ENCODE measurements at places on chromosomes 16 and 17.

GRCh38 chr16:68590201-68590994 lies 51.3 kb downstream of the ZFP90 start:
- peak; percentile 79 for DNase-seq

DNA sequence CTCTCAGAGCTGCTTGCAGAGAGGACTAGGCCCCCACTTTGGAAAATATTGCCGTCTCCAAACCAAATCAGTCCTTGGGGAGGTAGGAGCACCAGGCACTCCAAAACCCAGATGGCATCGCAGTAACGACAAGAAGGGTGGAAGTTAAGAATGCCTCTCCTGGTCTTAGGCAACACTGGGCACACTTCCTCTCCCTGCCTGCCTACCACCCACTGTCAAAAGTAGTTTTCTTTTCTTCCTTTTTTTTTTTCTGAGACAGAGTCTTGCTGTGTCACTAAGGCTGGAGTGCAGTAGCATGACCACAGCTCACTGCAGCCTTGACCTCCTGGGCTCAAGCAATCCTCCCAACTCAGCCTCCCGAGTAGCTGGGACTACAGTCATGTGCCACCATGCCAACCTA lies 47.2 kb downstream of the SRL start:
- DNase-seq = no peak

GRCh38 chr17:80998748-80999535 lies 7.3 kb downstream of the CHMP6 start:
- no peak for DNase-seq

GRCh38 chr17:16465861-16466338 lies 26.1 kb downstream of the LRRC75A start:
- no peak for DNase-seq

- no peak for DNase-seq
Measured at GRCh38 chr17:45628019-45628418, 137.5 kb upstream of the PLEKHM1 start.

DNA sequence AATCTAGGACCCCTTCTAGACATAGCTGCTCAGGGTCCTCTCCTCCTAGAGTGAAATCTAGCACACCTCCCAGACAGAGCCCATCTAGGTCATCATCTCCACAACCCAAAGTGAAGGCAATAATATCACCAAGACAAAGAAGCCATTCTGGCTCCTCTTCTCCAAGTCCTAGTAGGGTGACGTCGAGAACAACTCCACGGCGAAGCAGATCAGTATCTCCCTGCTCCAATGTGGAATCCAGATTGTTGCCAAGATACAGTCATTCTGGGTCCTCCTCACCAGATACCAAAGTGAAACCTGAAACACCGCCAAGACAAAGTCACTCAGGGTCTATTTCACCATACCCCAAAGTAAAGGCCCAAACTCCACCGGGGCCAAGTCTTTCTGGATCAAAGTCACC lies 10.7 kb downstream of the SRRM2 start:
- DNase-seq = no peak

DNA sequence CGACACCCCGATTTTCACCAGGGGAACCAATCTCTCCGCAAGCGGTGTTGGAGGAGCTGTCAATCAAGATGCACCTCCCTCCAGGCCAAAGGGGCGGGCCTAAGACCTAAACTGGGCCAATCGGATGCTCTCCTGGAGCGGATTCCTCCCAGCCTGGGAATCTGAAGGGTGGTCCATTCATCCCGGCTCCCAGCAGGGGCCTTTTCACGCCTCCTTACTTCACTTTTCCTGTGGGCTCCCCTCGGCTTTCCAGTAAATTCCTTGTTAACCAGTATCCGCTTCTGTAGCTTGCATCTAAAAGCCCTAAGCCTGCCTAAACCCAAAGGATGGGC lies 17.1 kb downstream of the C16orf74 start:
- no peak for DNase-seq

GRCh38 chr16:75486014-75486675 lies 9.1 kb downstream of the CHST6 start:
- no peak for DNase-seq

DNA sequence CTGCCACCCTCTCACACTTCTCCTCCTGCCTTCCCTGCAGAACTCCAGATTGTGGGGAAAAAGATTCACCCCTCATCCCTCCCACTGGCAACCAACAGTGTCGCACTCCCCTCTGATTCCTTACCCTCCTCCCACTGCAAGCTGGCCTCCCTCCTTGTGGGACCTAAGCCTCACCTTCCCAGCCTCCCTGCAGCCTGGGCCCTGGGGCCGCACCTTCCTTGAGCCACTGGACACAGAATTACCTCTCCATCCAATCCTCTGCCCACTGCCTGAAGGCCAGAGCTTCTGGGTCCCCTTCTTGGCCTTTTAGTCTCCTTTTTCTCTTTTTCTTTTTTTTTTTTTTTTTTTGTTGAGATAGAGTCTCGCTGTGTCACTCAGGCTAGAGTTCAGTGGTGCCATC lies 33.9 kb downstream of the NGFR start:
- no peak for DNase-seq

DNA sequence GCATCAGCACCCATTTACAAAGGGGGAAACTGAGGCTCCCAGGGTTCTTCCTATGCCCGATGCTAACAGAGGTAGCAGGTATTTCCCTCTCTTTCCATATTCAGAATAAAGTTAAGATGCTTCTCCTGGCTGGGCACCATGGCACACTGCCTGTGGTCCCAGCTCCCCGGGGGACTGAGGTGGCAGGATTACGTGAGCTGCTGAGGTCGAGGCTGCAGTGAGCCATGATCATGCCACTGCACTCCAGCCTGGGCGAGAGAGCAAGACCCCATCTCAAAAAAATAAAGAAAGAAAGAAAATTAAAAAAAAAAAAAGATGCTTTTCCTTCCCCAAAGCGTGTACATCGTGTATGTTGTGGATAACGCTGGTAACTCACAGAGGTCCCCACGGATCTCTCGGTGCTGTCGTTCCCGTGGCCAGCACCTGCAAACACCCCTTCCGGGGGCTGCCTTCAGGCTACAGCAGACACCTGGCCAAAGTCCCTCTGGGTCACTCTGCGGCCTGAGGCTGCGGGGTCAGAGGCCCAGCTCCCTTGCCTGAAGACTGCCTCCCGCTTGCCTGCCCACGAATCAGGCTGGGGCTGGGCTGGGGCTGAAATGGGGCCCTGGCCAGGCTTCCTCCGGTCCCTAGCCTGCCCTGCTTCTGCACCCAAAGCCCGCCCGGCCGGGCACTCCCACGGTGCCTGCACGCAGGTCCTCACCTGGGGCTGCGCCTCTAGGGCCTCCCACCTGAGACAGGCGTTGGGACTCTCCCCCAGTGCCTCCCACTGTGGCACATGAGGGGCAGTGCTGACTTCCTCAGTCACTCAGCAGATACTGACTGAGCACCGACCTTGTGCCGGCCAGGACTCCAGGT lies 63.1 kb downstream of the ZDHHC7 start:
- DNase-seq = no peak

- DNase-seq = no peak
Measured at GRCh38 chr16:81675662-81676061, 103.4 kb upstream of the PLCG2 start.

GRCh38 chr17:67183531-67183930 lies 61.5 kb downstream of the HELZ start:
- DNase-seq = peak; percentile 36

GRCh38 chr17:77408284-77408683 lies 267.5 kb downstream of the SEC14L1 start:
- DNase-seq = no peak

- no peak for DNase-seq
Measured at GRCh38 chr16:23907457-23907902, 71.7 kb downstream of the PRKCB start.

- DNase-seq = peak; percentile 79
Measured at GRCh38 chr17:39667945-39668924, at the start of gene PNMT. PNMT (plus strand) TSS chr17:39668453; CDS start chr17:39668476, 23 bp downstream.

GRCh38 chr17:43766413-43767052 lies 7.9 kb upstream of the SOST start:
- DNase-seq = peak; percentile 76

GRCh38 chr16:87602821-87603683 lies 744 bp downstream of the JPH3 start:
- DNase-seq = no peak

GRCh38 chr17:57834146-57834741 lies 15.6 kb downstream of the MRPS23 start:
- DNase-seq = no peak

DNA sequence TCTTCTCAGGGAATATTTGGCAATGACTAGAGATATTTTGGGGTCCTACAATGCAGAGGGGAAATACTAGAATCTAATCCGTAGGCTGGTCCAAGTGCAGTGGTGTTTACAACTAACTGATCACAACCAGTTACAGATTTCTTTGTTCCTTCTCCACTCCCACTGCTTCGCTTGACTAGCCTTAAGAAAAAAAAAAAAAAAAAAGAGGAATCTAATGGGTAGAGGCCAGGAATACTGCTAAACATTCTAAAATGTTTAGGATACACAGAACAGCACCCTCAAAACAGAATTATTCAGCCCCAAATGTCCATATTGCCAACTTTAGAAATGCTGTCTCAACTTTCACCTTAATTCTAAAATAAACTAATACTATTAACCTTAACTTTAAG lies 49.0 kb upstream of the SKAP1 start:
- no peak for DNase-seq

DNA sequence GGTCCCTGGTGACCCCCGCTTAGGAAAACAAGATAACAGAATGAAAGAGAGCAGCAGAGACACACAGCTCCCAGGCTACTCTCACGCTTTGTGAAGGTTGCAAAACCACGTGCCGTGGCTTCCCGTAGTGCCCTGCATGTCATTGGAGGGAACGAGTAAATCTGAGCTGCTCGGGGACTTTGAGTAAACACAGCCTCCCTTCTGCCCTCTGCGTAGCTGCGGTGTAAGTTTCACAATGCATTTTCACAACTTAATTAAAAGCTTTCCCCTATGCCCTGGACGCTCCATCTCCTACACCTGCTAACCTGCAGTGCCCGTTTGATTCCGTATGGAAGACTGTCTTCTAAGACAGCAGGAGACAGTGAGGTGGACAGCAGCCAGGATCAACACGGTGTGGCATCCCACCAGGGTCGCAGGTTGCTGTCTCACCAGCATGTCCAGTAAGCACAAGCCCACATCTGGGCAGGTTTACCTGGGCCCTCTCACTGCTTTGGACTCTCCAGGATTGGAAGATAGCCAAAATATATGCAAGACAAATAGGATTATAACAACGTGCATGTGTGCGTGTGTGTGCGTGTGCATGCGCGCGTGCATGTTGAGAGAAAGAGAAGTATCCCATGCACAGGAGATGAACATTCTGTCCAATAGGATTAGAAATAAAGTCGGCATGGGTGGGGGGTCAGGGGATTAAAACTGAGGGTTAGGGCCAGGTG lies 116.4 kb upstream of the RCVRN start:
- DNase-seq = no peak

- no peak for DNase-seq
Measured at GRCh38 chr16:4208341-4208751, 33.5 kb downstream of the SRL start.

DNA sequence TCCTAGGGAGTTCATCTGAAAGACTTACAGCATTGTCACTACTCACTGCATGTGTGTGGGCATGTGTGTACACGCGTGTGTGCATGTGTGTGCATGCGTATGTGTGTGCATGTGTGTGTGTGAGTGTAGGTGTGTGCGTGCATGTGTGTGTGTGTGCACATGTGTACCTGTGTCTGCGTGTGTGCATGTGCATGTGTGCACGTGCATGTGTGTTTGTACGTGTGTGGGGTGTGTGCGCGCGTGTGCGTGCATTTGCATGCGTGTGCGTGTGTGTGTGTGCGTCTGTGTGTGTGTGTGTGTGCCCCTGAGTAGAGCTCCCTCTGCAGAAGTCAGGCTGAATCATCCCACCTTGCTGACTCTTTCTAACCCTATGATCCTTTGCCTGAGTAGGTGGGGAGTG lies 114.8 kb upstream of the RBFOX1 start:
- DNase-seq = no peak

- peak; percentile 67 for DNase-seq
Measured at GRCh38 chr16:67236563-67237395, 9.8 kb downstream of the TMEM208 start.

GRCh38 chr17:4780325-4780955 lies 5.7 kb downstream of the VMO1 start:
- no peak for DNase-seq

DNA sequence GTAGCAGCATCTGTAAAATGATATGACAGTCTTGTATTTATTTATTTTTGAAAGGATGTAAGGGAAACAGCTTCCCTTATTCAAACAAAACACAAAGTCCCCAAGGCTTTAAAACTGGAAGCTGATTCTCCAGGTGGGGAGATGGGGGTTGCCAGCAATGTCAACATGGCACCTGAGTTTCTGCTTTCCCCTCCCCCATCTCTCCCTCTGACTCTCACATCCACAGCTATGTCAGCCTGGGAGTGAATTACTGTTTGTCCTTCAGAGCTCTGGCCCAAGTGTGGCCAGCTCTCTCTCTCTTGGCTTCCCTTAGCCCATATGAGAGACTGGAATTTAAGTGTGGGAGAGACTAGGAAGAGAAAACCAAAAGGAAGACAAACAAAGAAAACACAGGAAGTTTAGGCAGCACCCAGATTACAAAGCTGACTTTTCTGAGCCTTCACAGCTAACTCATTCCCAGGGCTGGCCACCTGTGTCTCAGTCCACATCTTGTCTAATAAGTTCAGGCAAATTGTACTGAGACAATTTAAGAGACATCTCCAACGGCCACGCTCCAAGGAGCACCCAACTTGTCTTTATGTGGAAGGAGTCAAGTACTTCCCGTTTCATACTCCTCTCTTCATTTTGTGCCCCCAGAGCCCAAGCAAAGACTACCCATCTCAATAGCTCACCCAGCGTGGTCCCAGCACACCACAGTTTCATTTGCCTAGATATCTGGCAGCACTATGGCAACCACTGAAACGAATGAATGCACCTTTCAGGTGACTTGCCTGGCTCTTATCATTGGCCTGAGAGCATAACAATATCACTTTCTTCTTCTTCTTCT lies 69.2 kb downstream of the SOX9 start:
- no peak for DNase-seq

DNA sequence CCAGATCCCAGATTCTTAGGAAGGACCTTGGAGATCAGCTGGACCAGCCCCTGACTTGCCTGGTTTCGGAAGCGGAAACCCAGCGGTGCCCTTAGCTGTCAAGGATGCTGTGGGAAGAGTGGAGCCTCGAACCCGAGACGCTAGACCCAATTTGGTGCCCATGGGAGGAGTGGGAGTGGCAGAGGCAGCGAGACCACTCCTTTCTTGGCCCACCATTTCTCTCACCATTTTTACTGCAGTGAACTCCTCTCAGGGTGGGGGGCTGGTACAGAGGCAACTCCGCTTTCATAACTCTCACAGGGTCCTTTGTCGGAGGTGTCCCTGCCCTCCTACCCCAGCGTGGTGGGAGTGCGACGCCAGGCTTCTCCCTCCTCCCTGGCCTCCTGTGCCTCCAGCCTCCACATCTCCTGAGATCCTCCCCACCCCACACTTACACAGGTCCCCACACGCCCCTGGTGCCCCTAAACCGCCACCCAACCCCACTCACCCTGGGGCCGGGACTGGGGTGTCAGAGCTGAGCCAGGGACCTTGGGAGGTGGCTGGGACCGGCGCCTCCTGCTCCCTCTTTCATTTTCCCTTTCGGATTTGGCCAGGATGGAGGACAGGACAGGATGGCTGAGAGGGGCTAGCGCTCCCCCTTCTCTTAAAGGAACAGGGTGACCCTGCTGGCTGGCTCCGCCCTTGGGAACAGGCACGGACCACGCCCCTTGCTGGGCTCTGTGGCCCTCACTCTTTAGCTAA lies at the start of gene GJD3:
Gene GJD3, minus strand, starts transcription at position 617 of the 741 bp plus-strand sequence. CDS start 922 bp downstream, outside the sequence.
- no peak for DNase-seq

Measured in dermis blood vessel endothelial cell (primary cell).